Left lung (tissue), 14 donors: ENCODE measurements at places on chromosomes 1 and 21. TPM values are rescaled to one million over a fixed set of nuclear protein-coding genes. Genes with fewer than 3 reads are reported as not detected.

The ADORA3 gene
- 10.8 TPM for total RNA-seq

DNA sequence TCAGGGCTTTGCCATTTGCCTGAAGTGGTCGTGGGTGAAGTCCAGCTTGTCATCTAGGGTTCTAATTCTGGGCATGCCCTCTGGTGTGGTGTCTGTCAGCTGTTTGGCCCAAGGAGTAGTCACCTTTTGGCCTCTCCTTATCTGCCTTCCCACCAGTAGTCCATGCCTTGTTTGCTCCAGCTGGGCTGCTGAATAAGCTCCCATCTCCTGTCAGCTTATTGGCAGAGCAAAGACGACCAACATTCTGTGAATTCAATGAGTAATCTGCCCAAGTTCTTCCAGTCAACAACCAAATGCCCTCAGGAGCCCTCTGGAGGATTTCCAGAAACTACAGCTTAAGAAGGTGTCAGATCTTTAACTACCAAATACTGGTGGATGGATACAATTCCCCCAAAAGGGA is 7.0 kb downstream of the BCAN start:
- no peak for DNase-seq
- H3K27ac ChIP-seq: no peak overlapping the region
- no peak overlapping the region for H3K4me3 ChIP-seq
- no peaks in the 10 kb centered on the region for H3K4me1 ChIP-seq

DNA sequence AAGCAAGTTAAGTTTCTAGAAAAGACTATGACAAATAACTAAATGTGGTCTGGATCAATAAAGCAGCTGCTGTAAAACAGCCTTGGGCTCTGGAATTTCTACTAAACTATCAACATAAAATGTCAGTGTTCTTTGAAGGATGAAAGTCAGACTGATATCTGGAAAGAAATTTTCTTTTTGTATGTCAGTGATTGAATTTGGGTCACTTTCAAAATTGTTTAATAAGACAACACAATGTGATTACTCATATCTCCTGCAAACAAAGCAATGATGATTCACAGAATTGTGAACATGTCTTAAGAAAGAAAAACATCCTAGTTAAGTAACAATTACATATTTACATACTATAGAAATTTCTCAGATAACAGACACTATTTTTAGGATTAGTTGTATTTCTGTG is 826.4 kb downstream of the PLA2G4A start:
- no peaks in the 10 kb centered on the region for H3K36me3 ChIP-seq
- no peaks in the 10 kb centered on the region for H3K4me1 ChIP-seq
- no peak for DNase-seq
- H3K27me3 ChIP-seq: no peaks in the 10 kb centered on the region
- H3K4me3 ChIP-seq: no peak overlapping the region

GRCh38 chr1:244154508-244154871 is 103.4 kb downstream of the ZBTB18 start:
- H3K27ac ChIP-seq: no peak overlapping the region
- no peak overlapping the region for H3K4me3 ChIP-seq
- H3K4me1 ChIP-seq: no peaks in the 10 kb centered on the region
